Transverse colon (tissue), 4 donors: ENCODE measurements at places on chromosomes 7 and 10. TPM values are rescaled to one million over a fixed set of nuclear protein-coding genes. Genes with fewer than 3 reads are reported as not detected.
A peak's percentile ranks its signal among the peaks of the same experiment; 100 is the strongest.

SH2B2 gene
- total RNA-seq = 2.2 TPM

DNA sequence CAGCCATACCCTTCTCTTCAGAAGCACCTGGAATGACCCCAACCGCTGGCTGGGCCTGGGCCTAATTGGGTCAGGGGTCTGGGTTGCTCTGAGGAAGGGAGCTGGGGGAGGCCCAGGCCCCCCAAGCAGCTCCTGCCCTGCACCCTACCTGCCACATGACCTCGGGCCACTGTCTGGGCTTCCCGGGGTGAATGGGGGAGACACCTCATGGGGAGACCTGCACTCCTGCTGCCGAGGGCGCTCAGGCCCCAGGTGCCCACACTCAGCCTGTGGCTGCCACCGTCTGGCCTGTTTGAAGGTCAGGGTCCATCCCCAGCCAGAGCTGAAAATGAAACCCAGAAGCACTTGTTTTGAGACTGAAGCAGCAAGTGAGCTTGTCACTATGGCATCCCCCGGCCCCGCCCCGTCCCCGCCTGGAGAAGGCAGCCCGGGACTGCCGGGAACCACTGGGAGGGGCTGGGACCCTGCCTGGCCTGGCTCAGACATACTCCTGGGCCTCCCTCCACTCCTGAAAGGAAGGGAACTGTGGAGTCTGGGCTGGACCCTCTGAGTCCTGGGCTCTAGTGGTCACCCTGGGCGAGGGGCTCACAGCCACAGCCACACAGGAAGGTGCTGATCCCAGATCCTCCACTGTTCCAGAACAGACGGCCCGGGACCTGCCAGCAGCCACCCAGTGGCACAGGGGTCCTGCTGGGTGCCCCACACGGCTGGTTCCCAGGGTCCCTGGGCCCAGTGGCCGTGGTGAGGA lies 7.4 kb upstream of the MICALL2 start:
- no peak overlapping the region for H3K4me3 ChIP-seq
- H3K27me3 ChIP-seq = no peaks in the 10 kb centered on the region
- H3K27ac ChIP-seq = peak overlapping the region; percentile 88
- peak; percentile 90 for DNase-seq
- H3K4me1 ChIP-seq = peaks cover 47% of the 10 kb centered on the region

DNA sequence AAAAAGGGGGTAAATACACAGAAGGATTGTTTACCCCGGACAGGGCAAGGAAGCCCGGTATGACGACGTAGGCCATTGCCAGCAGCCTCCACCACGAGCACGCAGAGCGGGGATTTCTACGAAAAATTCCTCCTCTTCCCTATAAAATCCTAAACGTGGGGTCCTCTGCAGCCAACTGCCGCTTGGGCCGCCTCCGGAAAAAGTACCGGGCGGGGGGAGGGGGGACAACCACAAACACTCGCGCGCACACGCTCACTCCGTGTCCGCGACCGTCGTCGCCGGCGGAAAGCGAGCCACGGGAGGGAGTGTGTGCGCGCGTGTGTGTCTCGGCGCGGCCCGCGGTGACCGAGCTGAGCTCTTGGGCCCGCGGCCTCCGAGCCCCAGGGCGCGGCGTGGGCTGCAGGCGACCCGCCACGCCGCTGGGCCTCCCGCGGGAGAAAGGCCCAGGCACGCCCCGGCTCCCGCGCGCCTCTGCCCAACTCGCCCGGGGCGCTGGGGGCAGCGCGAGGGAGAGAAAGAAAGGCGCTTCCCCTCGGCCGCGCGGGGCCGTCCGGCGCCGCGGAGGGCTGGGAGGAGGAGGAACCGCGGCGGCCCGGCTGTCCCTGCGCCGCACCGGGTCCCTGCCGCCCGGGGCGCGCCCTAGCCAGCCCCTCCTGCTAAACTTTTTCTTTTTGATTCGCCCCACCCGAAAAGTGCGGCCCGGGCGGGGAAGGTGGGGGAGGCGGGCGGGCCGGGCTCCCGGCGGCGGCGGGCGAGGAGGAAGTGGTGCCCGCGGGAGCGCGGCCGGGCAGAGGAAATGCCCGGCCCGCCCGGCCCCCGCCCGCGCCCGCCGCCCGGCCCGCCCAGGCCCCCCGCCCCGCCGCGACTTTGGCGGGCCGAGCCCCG lies 1.5 kb downstream of the CTBP2 start:
- peak overlapping the region; percentile 93 for H3K4me3 ChIP-seq
- no peaks in the 10 kb centered on the region for H3K36me3 ChIP-seq
- peak; percentile 61 for DNase-seq
- peak overlapping the region; percentile 98 for H3K27ac ChIP-seq
- H3K27me3 ChIP-seq = no peaks in the 10 kb centered on the region
- peaks cover 55% of the 10 kb centered on the region for H3K4me1 ChIP-seq

DNA sequence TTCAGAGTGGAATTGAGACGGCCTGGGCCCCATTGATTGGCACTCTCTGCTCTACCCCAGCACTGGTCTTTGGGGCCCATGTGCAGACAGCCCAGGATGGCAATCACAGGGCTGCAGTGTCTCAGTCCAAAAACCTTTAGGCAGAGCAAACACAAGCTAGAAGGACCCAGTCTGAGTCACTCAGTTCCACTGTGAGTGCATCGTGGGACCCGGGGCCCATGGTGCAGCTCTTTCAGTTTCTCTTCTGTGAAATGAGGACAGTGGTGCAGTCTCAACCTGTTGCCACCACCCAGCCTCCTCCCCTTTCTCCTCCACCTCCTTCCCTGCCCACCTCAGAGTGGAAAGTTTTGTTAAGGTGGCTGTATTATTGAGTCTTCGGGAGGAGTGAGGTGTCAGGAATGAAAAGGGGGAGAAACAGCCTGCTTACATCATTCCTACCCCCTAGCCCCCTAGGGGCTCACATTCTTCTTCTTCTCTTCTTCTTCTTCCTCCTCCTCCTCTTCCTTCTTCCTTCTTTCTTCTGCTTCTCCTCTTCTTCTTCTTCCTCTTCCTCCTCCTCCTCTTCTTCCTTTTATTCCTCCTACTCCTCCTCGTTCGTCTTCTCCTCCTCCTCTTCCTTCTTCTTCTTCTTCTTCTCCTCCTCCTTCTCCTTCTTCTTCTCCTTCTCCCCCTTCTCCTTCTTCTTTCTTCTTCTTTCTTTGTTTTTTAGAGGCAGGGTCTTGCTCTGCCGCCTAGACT lies 19.5 kb upstream of the CARD11 start:
- H3K4me3 ChIP-seq = no peak overlapping the region
- peaks cover 17% of the 10 kb centered on the region for H3K27me3 ChIP-seq
- peak; percentile 29 for DNase-seq
- H3K36me3 ChIP-seq = no peaks in the 10 kb centered on the region

- H3K4me1 ChIP-seq = no peaks in the 10 kb centered on the region
- no peak overlapping the region for H3K4me3 ChIP-seq
- H3K36me3 ChIP-seq = no peaks in the 10 kb centered on the region
- H3K27me3 ChIP-seq = no peaks in the 10 kb centered on the region
- no peak overlapping the region for H3K27ac ChIP-seq
- no peak for DNase-seq
These were observed 124.5 kb upstream of the GDF10 start for GRCh38 chr10:47175181-47176123.

GRCh38 chr7:137390076-137390475 lies 46.5 kb upstream of the PTN start:
- no peak overlapping the region for H3K4me3 ChIP-seq
- no peaks in the 10 kb centered on the region for H3K4me1 ChIP-seq
- DNase-seq = no peak
- no peaks in the 10 kb centered on the region for H3K27me3 ChIP-seq

DNA sequence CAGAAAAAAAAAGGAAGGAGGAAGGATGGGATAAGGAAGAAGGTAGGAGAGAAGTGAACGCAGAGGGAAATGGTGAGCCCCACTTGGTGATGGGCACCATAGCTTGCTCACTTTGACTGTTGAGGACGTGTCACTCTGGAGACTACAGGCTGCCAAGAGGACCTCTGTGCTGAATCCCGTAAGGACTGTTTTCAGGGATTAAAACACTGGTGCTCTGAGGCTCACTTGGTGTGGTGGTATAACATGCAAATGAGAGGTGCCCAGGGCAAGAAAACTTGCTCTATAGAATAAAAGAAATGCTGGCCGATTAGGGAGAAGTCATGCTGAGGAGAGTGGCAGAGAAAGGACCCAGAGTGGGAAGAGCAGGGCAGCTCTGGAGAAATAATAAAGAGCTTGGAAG lies 5.3 kb upstream of the IL2RA start:
- no peaks in the 10 kb centered on the region for H3K27me3 ChIP-seq
- H3K4me1 ChIP-seq = no peaks in the 10 kb centered on the region
- DNase-seq = no peak
- no peaks in the 10 kb centered on the region for H3K36me3 ChIP-seq
- no peak overlapping the region for H3K27ac ChIP-seq
- H3K4me3 ChIP-seq = no peak overlapping the region

DNA sequence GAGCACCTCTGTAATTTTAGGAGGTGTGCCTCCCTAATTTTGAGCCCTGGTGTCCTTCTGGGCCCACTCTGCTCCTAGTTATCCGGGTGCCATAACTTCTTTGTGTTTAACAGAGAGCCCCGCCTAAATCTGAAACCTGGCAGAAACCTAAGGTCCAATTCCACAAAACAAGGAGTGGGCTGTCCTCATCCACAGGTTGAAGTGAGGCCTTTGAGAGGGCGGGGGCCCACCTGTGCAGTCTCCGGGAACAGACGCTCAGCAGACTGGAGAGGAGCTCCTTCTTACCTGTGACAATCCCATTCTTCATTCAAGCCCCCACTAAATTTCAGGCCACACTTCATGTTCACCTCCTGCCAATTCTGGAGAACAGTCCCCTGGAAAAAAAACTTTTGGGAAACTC lies 10.9 kb downstream of the TMEM72 start:
- H3K36me3 ChIP-seq = no peaks in the 10 kb centered on the region
- DNase-seq = no peak
- H3K27ac ChIP-seq = no peak overlapping the region
- no peaks in the 10 kb centered on the region for H3K27me3 ChIP-seq
- no peak overlapping the region for H3K4me3 ChIP-seq
- no peaks in the 10 kb centered on the region for H3K4me1 ChIP-seq

DNA sequence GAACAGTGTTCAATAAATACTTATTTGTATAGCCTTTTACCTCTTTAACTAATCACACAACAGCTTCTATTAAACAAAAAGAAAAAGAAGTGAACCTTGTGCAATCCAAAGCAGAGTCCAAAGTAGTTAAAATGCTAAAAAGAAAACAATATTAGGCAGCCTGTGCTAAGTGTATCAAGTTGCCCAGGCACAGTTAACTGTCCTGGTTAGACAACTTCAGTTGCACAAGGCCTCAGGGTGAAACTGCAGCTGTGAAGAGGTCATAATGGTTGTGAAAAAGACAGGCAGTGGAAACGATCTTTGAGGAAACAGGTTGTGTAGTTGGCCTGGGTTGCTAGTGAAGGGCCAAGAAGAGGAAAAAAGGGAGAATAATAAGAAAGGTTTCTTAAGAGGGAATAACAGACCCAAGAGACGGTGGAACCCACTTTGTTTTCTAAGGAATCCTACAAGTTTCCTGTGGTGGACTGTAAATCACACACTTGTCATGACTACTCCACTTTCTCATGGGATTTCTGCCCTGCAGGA lies 6.0 kb upstream of the CROT start:
- H3K4me3 ChIP-seq = no peak overlapping the region
- no peak for DNase-seq
- H3K4me1 ChIP-seq = no peaks in the 10 kb centered on the region
- no peaks in the 10 kb centered on the region for H3K27me3 ChIP-seq
- no peaks in the 10 kb centered on the region for H3K36me3 ChIP-seq
